ENCODE measurements at places on chromosomes 1 and 21.

DNA sequence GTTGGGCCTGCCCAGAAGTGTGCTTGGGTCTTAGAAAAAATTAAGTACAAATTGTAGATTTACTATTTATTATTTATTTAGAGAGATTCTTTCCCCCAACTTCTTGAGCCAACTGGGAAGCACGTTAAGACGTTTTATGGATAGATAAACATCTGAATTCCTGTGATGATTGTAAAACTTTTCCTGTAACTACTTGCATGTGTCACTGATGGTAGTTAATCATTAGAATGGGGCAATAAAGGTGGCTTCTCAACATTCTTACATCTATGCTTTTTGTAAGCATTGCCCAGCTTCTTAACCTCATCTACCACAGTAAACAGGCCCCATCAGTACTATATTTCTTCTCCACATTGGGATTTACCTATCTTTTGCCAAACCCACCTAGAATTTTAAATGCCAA is 559.8 kb downstream of the LMO4 start:
- DNase-seq, result no peak

DNA sequence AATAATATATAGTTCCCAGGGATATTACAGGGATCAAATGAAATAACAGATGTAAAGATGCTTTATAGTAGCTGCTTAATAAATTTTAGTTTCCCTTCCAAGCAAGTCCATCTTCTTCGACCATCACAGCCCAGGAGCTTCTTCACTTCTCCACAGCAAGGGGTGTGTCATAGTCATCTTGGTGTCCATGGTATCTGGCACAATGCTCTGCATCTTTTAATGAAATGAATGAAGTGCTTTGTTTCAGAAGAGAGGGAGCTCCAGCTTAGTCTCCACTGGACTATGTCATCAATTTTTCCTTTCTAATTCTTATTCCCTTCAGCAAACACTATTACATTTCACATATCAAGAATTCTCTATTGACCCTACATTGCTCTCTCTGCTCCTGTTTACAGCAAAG is 4.9 kb upstream of the MACF1 start:
- no peak for DNase-seq

DNA sequence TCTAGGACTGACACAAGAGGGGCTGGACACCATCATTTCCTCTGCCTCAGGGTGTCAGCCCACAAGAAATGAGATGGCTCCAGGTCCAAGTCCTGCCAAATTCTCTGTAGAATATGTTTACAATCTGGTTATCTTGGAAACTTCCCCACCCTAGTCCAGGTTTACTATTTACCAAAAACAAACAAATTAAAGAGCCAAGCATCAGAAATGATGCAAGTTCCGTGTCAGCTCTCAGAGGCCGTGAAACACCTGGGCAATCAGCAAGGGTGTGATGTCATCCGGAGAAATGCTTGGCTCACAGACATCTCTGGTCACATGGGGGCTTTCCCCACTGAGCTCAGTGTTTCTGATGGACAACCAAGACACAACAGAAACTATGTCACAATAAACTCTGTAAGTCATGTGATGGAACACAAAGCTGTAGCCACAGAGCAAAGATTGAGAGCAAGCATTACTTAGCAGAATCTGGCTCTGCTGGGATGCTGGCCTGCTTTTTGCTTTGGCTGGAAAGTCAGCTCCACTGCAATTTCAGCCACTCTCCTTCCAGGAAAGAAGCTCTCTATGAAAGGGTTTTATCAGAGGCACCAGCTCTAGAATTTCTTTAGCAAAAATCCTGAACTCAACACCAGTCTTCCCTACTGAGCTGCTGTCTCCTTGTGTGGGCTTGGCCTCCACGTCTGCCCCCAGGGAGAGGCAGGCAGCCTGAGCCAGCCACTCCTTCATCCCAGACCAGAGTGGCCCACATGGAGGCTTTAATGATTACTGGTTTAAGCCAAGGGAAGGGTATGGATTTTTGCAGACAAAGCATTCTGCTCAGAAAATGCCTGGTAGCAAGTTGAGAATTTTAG is 55.9 kb downstream of the NENF start:
- DNase-seq, result no peak

DNA sequence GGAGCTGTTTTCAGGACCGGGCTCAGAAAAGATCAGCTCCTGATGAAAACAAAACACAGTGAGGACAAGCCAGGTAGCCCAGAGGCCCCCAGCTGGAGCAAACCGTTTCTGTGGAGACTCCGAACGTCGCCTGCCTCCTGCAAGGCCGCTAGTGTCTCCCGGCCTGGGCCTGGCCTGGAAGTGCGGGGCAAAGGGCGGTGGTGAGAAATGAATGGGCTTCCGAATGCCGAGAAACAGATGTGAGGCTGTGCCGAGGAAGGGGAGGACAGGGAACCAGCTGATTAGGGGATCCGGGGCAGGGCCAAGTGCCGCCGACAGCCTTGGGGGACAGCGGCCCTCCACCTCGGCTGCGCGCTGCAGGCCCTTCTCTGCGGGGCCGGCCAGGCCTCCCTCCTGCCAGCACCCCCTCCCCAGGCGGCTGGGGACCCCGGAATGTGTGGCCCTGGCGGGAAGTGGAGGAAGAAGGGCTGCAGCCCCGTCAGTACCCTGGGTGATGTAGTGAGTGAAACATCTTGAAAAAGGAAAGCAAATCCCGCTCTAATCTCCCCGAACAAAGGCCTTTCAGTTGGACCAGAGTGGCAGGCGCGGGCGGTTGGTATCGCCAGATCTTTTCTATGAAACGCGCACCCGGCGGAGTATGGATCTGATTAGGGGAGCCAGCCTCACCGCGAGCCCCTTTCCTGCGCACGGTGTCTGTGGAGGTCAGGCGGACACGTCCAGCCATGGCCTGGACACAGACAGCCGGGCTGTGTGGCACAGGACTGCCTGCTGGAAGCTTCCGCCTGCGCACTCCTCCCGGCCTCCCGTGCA is 52.6 kb downstream of the PRDM16 start:
- DNase-seq, result no peak

- DNase-seq, result no peak
These were observed 42.2 kb upstream of the BCAR3 start for GRCh38 chr1:93723733-93724270.

GRCh38 chr1:98179151-98179773 is 258.4 kb upstream of the DPYD start:
- no peak for DNase-seq

- no peak for DNase-seq
These were observed 756.0 kb upstream of the ADGRL2 start for GRCh38 chr1:81044708-81045107.

DNA sequence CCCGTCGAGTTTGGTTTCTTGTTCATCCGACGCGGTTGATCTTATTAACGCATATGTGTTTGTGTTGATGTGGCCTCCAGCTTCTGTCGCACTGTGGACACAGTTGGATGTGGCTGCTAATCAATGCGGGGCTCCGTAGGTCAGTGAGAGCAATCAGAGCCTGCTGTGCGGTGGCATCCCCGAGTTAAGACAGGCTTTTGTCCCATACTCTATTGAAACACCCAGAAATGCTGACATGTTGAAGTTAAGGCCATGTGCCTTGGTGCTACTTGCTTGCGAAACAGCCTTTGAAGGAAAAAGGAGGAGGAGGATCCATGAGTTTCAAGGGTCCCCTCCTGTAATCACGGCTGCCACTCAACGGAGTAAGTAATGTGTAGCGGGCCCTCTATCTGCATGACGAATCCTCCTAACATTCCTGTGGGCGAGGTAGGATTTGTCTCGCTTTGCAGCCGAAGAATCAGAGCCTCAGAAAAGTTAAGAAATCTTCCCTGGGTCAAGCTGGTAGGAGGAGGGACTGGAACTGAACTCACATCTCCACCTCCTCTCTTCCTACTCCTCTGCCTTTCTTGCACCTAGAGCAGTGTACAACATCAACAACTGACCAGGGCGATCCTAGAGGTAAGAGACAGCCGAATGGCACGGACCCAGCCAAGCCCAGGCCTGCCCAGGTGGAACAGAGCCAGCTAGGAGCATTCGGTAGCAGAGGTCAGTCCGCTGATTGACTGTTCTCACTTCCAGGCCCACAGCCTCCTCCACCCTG is 19.5 kb downstream of the PDE9A start:
- no peak for DNase-seq

- DNase-seq, result no peak
These were observed 250.5 kb upstream of the DUSP10 start for GRCh38 chr1:221992427-221992826.

GRCh38 chr1:53617851-53618499 is 121.0 kb downstream of the GLIS1 start:
- no peak for DNase-seq

DNA sequence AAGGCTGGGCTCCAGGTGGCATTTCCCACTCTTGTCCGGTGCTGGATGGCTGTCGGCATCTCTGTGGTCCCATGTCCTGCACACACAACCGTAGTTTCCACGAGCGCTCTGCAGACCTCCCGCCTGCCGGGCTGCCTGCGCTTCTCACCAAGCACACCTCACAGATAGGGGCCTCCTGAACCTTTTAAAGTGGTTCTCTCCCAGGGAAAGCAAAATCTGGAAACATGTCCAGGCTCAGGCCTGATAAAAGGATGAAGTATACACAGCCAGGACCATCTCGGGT is 46.2 kb downstream of the CAPN9 start:
- no peak for DNase-seq

DNA sequence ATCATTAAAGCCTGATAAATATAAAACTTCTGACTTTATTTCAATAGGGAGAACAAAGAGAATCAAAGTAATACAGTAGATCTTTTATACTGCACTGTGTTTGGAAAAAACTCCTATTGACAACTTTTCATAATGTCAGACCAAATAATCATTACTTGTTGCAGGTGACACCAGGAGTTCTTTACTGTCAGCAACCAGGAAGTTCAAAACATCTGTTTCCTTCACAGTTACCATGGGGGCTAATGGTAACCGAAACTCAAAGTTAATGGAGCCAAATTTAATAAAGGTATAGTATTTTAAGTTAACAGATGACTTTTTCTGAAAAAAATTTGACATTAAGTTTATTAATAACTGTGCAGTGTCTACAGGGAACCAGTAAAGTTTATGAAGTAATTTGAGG is 10.6 kb downstream of the EFCAB7 start:
- DNase-seq, result no peak

DNA sequence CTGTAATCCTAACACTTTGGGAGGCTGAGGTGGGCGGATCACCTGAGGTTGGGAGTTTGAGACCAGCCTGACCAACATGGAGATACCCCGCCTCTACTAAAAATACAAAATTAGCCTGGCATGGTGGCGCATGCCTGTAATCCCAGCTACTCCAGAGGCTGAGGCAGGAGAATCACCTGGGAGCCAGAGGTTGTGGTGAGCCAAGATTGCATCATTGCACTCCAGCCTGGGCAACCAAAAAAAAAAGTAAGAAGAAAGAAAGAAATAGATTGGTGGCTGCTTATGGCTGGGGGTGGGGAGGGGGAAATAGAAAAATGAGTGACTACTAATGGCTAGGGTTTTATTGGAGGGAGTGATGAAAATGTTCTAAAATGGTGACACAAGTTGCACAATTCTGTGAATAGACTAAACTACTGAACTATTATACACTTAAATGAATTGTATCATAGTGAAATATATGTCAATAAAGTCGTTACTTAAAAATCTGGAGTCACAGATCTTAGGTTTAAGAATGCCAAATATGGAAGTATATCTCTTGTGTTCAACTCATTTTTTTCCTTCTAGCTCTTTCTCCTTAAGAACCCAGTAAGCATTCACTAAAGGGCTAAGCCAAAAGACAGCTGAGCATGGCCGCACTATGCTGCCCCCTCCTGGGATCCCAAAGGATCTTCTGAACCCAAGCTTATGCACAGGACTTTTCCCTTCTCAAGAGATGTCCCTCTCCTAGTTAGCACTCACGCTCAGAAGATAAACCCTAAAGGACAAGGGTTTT is 3.2 kb upstream of the NPL start:
- peak; percentile 44 for DNase-seq

GRCh38 chr1:228782662-228783417 is 47.6 kb downstream of the RHOU start:
- no peak for DNase-seq

- no peak for DNase-seq
These were observed 31.5 kb upstream of the DNASE2B start for GRCh38 chr1:84366786-84367185.

GRCh38 chr1:114745291-114745690 is 12.5 kb downstream of the CSDE1 start:
- no peak for DNase-seq

- DNase-seq, result no peak
These were observed 42.2 kb upstream of the DPT start for GRCh38 chr1:168771104-168771630.

- DNase-seq, result no peak
These were observed 38.2 kb downstream of the ASTN1 start for GRCh38 chr1:177126267-177126666.

- DNase-seq, result no peak
These were observed 2.5 kb downstream of the KLHL20 start for GRCh38 chr1:173717238-173717637.

GRCh38 chr1:59013276-59013927 is 229.6 kb upstream of the JUN start:
- DNase-seq, result no peak

DNA sequence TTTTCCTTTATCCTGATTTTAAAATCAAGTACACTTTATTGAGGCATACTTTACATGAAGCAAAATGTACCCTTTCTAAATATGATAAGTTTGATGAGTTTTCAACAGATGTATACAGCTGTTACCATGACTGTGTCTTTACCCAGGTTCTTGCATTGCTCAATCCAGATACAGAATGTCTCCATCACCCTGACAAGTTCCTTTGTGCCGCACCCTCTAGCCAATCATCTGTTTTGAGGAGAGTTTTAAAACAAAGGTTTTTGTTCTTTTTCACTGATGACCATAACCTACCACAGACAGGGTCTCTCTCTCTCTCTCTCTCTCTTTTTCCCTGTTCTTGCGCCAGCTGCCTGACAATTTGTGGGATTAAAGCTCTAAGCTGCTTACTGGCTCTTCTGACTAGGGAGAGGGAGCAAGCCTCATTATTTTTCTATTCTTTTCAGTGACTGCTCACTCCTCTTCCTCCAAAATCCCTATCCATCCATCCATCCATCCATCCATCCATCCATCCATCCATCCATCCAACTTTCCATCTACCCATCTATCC is 1.2 kb upstream of the KCNE1 start:
- DNase-seq, result no peak

GRCh38 chr1:157774412-157774811 is 2.5 kb downstream of the FCRL2 start:
- no peak for DNase-seq

DNA sequence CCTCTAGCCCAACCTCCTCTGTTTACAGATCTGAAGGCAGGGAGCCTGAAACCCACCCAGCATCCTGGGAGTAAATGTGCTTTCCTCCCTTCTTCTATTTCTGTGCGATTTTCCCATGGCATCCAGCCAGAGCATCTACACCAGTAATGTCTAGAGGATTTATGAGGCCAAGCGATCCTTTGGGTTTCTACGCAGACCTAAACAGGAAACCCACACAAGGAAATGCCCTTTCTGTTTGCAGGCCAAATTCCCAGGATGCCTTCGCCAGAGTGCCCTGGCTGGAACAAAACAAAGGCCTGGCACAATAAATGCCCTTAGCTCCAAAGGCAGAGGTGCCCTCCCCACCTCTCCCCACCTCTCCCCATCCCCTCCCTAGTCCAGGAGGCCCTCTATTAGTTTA is 110.5 kb upstream of the CDC42BPA start:
- DNase-seq, result no peak

- DNase-seq, result peak; percentile 42
These were observed at the start of gene RIPPLY3 for GRCh38 chr21:37006486-37007291. Gene RIPPLY3 (plus strand): TSS chr21:37006702. CDS start chr21:37006773, 71 bp downstream.
